SW 1271 (cell line): ENCODE measurements at places on chromosomes 12 and 14.

DNA sequence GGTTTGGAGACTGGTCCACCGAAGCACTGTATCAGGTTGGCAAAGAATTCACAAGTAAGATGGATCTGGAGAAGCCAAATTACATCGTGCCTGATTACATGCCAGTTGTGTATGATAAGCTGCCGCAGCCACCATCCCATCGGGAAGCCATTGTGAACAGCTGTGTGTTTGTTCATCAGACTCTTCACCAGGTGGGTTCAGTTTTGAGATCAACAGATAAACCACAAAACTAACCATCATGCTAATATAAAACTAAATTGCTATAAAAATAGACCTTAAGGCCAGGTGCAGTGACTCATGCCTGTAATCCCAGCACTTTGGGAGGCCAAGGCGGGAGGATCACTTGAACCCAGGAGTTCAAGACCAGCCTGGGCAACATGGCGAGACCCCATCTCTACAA is 58.9 kb downstream of the HSP90AA1 start:
- DNase-seq = no peak

DNA sequence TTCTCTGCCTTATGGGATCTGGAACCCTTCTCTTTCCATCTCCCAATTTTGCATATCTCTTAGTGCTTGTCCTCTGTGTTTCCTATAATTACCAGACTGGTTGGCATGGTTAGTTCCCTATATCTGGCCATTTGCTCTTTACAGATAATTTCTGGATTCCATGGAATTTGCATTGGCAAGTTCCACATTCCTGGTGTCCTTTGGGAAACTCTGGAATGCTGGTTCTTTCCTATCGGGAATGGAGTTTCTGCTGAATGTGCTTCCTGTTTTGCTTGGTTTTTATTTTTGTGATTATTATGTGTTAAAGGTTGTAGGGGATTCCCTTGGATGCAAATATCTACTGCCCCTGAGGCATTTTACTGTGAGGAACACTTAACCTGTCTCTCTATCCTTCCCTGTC is 193.0 kb upstream of the BTG1 start:
- DNase-seq = no peak

GRCh38 chr14:104531421-104532190 is 48.0 kb upstream of the C14orf180 start:
- DNase-seq = no peak

DNA sequence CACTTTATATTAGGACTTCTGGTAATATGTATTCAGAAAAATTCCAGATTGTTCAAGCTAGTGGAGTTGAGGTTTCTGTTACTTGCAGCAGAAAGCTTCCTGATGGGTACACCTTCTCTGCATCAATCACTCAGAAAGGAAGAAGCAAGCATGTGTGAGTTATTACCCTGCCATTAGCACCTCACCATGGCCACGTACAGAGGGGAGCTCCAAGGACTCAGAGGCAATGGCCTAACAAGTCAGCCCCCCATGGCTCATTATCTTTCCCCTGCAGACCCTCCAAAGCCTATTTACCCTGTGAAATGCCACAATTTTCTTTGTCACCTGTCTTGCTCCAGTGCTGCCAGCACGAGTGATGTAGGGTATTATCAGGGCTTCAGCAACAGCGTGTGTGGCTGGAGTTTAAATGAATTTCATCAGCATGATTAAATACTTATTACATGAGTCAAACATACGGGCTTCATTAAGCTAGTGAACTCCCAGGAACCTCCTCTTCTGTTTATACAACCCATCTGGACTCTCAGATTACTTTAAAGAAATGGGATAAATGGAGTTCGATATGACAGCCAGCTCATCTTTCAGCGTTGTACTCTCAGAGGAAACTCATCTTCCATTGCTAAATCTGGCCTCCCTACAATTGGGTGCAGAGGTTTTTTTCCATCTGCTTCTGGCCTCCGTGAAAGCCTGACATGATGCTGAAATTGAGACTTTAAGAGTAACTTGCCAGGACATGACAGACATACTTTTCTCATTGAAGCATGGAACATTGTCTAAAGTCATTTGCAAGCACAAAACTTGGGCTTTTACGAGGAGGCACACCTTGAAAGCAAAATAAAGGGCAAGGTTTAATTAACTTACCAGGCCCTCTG is 135.9 kb downstream of the TMEM30B start:
- DNase-seq = no peak

DNA sequence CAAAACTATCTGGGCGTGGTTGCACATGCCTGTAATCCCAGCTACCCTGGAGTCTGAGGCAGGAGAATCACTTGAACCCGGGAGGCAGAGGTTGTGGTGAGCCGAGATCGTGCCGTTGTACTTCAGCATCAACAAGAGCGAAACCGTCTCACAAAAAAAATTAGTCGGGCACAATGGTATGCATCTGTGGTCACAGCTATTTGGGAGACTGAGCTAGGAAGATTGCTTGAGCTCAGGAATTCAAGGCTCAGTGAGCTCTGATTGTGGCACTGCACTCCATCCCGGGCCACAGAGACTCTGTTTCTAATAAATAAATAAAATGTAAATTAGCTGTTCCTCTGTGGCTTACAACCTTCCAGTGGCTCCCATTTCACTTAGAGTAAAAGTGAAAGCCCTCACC is 28.0 kb downstream of the RCOR1 start:
- no peak for DNase-seq

- DNase-seq = no peak
Observed at GRCh38 chr12:62805517-62805916, 129.4 kb downstream of the PPM1H start.
